ENCODE measurements at places on chromosomes 7 and 10.

GRCh38 chr7:12436896-12437535 lies 33.4 kb upstream of the VWDE start:
- no peak for DNase-seq
- no peak overlapping the region for H3K27ac ChIP-seq
- no peaks in the 10 kb centered on the region for H3K36me3 ChIP-seq
- H3K4me3 ChIP-seq, result no peak overlapping the region
- no peaks in the 10 kb centered on the region for H3K4me1 ChIP-seq

- no peaks in the 10 kb centered on the region for H3K27me3 ChIP-seq
- no peak overlapping the region for H3K4me3 ChIP-seq
- H3K36me3 ChIP-seq, result peaks cover 11% of the 10 kb centered on the region
- H3K4me1 ChIP-seq, result no peaks in the 10 kb centered on the region
- H3K27ac ChIP-seq, result no peak overlapping the region
- no peak for DNase-seq
Measured at GRCh38 chr7:103120362-103120761, 28.5 kb downstream of the NAPEPLD start.

DNA sequence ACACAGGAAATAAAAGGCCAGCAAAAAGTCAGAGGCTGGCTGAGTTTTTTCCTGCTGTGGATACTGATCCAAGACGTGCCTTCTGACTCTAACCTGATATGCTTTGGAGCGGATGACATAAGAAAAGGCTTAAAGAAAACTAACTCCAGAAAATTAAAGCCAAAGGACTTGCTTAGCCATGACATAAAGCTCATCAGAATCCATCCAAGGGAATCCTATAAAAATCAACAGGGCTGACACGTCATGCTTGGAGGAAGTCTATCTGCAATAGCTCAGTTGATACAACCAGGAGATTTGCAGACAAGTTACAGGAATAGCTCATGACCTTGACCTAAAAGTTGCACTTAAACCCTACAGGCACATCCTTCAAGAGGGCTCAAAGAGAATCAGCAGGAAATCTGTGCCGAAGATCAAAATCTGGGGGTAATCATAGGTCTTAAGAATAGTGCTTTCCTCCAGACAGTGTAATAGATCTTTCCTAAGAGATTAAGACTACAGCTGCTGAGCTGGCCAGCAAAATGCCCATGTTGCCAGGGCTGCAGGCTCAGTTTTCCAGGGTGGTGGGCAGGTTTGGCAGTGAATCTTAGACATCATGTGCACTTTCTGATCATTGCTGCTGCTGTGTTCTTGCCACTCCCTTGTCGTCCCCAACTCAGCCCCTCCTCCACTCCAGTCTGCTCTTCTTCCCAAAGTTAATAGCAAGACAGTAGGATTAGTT lies 111.5 kb upstream of the SVIL start:
- H3K4me1 ChIP-seq, result no peaks in the 10 kb centered on the region
- no peak overlapping the region for H3K27ac ChIP-seq
- no peaks in the 10 kb centered on the region for H3K36me3 ChIP-seq
- no peak for DNase-seq
- H3K27me3 ChIP-seq, result peaks cover 14% of the 10 kb centered on the region

DNA sequence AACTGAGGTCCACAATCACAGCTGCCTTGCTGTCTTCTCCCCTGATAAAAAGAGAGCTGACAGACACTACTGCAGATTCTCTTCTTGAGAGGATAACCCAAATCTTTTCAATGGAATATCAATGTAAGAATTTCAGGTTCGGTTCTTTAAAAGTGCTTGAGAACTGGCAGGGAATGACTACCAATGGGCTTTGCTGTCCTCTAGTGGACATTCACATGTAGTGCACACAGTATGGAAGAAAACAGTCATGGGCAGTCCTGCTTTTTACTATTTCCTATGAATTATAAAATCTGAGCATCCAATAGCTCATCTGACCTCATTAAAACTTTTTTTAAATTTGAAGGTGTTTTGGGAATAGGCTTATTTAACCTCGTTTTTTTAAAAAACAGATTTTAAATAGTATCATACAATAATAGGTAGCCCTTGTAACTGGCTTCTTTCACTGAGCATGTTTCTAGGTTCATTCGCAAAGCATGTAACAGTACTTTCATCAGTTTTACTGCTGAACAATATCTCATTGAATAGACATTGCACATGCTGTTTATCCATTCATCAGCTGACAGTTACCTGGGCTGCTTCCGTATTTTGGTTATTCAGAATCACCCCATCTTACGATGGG lies 18.3 kb downstream of the FZD9 start:
- peaks cover 64% of the 10 kb centered on the region for H3K36me3 ChIP-seq
- no peak overlapping the region for H3K27ac ChIP-seq
- no peak for DNase-seq
- no peaks in the 10 kb centered on the region for H3K27me3 ChIP-seq

DNA sequence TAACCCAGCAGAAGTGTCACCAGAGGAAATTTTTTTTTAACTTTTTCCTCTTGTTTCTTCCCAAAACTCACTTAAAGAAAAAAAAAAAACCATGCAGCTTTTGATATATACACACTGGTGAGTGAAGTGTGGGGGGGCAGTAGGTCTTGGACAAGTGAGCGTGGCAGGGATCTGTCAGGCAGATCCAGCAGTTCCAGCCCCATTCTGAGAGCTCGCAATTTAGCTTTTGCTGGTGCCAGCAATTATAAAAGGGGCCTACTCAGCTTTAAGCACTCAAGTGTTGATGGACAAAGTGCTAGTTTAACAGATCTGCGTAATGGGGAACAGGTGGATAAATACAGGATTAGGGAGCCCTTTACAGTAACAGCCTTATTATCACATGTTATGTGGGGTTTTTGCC lies 619.2 kb upstream of the GALNT17 start:
- no peak overlapping the region for H3K27ac ChIP-seq
- no peaks in the 10 kb centered on the region for H3K4me1 ChIP-seq
- no peaks in the 10 kb centered on the region for H3K36me3 ChIP-seq
- H3K4me3 ChIP-seq, result no peak overlapping the region

DNA sequence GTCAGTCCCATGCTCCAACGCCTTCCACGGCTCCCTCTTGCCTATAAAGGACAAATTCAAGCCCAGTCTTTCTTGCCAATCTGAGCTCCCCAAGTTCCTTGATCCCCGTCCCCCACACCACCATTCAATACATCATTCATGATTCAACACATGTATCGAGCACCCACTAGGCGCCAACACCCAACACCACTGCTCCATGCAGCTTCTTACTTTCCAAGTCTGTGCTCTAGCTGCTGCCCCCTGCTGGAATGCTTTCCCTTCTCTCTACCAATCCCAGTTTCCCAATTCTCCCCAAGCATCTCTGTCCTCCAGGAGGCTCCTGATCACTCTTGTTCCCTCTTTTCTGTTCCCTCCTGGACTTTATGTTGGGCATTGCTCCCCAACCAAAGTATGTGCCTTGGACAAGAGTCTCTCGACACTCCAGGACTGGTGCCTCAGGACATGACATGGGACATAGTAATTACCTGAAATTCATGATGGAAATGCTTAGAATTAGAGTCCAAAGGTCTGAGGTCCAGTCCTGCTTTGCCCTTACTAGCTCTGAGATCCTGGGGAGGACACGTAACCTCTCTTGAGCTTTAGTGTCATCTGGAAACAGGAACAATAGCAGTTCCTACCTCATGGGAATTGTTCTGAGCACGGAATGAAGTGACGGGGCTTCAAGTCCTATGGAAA lies 172.7 kb downstream of the NEURL1 start:
- peak overlapping the region; percentile 9 for H3K27ac ChIP-seq
- H3K36me3 ChIP-seq, result peaks cover 3% of the 10 kb centered on the region
- DNase-seq, result no peak
- no peaks in the 10 kb centered on the region for H3K27me3 ChIP-seq
- H3K4me1 ChIP-seq, result peaks cover 12% of the 10 kb centered on the region
- no peak overlapping the region for H3K4me3 ChIP-seq

- no peak overlapping the region for H3K4me3 ChIP-seq
- no peak overlapping the region for H3K27ac ChIP-seq
- H3K27me3 ChIP-seq, result no peaks in the 10 kb centered on the region
- no peak for DNase-seq
Measured at GRCh38 chr7:46369933-46370654, 449.0 kb upstream of the IGFBP3 start.

- H3K4me3 ChIP-seq, result no peak overlapping the region
- H3K4me1 ChIP-seq, result no peaks in the 10 kb centered on the region
- no peaks in the 10 kb centered on the region for H3K27me3 ChIP-seq
- H3K36me3 ChIP-seq, result no peaks in the 10 kb centered on the region
Measured at GRCh38 chr7:4265066-4265465, 417.0 kb upstream of the FOXK1 start.

- DNase-seq, result no peak
- no peaks in the 10 kb centered on the region for H3K36me3 ChIP-seq
- no peaks in the 10 kb centered on the region for H3K4me1 ChIP-seq
- H3K27ac ChIP-seq, result no peak overlapping the region
- no peak overlapping the region for H3K4me3 ChIP-seq
Measured at GRCh38 chr10:131320860-131321604, 9.5 kb upstream of the TCERG1L start.

DNA sequence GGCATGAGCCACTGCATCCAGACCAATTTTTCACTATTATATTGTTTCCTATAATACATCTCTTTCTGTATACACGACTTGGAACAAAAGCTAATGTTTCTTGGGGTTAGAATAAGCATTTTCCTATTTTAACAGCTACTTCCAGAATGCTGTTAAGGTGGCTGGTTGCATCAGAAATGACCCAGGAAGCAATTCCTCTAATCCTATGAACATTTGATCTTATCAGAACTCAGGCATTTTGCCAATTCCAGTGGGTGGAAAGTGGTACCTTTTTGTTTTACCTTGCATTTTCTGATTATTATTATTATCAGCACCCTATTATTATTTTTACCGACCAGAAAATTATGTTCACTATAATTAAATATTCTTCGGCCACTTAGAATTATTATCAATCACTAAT lies 73.3 kb downstream of the NDUFB2 start:
- H3K4me1 ChIP-seq, result no peaks in the 10 kb centered on the region
- H3K27me3 ChIP-seq, result no peaks in the 10 kb centered on the region
- no peak overlapping the region for H3K4me3 ChIP-seq
- DNase-seq, result no peak
- no peak overlapping the region for H3K27ac ChIP-seq
- peaks cover 20% of the 10 kb centered on the region for H3K36me3 ChIP-seq

- no peaks in the 10 kb centered on the region for H3K27me3 ChIP-seq
- no peaks in the 10 kb centered on the region for H3K4me1 ChIP-seq
- H3K27ac ChIP-seq, result no peak overlapping the region
- H3K4me3 ChIP-seq, result no peak overlapping the region
Measured at GRCh38 chr10:56537984-56538383, 176.9 kb upstream of the ZWINT start.

DNA sequence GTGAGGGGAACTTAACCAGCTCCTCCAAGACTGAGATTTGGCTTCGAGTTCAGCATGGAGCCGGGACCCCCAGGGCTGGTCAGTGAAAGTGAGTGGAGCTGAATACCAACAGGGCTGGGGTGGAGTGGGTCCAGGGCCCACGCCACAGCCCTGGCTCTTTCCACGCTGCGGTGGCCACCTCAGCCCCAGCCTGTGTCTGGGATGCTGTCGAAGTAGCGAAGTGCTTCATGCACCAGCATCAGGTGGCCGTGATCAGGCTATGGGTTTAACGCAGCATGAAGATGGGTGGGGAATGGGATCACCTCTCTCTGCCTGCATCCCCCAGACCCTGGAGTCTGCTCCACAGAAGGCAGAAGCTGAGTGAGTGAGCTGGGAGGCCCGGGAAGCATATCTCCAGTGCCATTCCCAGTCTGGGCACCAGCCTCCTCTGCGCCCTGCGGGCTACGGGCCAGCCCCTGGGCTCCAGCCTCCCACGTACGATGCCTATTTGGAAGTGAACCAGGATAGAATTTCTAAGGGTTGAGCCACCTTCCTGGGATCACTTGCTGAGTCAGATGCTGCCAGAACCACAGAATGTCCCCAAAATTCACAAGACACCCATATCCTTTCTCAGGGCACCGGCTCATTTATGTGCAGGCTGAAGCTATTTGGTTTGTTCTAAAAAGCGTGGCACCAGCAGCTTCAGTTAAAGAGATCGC lies 131.1 kb upstream of the CHST15 start:
- no peak overlapping the region for H3K4me3 ChIP-seq
- no peak overlapping the region for H3K27ac ChIP-seq

DNA sequence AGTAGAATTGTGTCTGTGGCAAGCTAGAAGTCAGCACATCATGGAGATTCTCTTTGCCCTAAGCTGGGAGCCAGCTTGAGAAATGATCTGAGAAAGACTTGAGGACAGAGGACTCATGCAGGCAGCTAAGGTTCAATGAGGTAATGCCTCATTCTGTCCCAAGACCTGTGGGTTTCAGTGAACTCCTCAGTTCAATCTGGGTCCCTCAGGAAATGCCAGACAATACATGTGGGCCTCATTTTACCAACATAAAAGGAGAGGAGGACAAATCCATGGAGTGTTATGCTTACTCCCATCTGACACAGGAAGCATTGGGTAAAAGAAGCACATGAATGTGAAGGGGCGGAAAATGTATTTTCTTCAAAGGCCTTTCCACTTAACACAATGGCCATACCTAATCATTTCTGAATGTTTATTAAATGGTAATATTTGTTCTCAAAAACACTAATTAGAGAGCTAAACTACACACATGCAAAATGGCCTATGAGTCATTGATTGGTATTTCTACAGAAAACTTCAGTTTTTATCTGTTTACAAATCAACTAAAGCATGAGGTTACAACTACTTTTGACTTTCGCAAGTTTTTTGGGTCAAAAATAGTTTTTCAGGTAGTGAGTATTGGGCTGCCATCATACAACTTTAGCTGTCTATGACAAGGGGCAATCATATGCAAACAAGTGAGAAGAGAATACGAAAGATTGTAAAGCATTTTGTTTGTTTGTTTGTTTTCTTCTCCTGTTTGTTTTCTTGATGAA lies 205.3 kb downstream of the CHRM2 start:
- no peaks in the 10 kb centered on the region for H3K4me1 ChIP-seq
- no peaks in the 10 kb centered on the region for H3K27me3 ChIP-seq
- DNase-seq, result no peak
- H3K4me3 ChIP-seq, result no peak overlapping the region

- no peak for DNase-seq
- no peak overlapping the region for H3K27ac ChIP-seq
- no peak overlapping the region for H3K4me3 ChIP-seq
Measured at GRCh38 chr7:46930366-46930765, 651.5 kb downstream of the TNS3 start.

- H3K27ac ChIP-seq, result no peak overlapping the region
- H3K4me1 ChIP-seq, result no peaks in the 10 kb centered on the region
- no peaks in the 10 kb centered on the region for H3K27me3 ChIP-seq
Measured at GRCh38 chr7:148177972-148178371, 412.6 kb upstream of the C7orf33 start.

DNA sequence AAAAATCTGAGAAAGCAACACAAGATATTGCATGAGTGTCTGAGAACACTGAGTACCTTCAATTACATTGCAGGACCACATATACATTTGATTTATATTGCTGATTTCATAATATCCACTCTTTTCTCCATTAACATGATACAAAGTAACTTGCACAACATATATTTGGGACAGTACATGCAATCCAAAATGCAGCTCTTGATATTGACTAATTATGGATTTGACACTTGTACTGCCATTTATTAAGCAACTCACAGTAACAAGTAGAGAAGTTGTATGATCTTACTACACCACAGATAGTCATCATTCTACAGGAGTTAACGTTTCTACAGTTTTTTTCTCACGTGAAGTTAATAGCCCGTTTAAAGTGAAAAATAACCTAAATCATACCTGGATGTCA lies 46.7 kb downstream of the USP6NL start:
- no peak overlapping the region for H3K27ac ChIP-seq
- H3K27me3 ChIP-seq, result peaks cover 7% of the 10 kb centered on the region
- no peaks in the 10 kb centered on the region for H3K4me1 ChIP-seq

GRCh38 chr10:184174-184573 lies 48.9 kb downstream of the ZMYND11 start:
- H3K36me3 ChIP-seq, result peaks cover 42% of the 10 kb centered on the region
- no peak overlapping the region for H3K4me3 ChIP-seq
- H3K27me3 ChIP-seq, result no peaks in the 10 kb centered on the region
- H3K27ac ChIP-seq, result no peak overlapping the region
- DNase-seq, result no peak
